ENCODE measurements at places on chromosomes 6 and 20.

GRCh38 chr6:127496471-127496870 lies 22.7 kb downstream of the MTCL3 start:
- DNase-seq, result no peak

DNA sequence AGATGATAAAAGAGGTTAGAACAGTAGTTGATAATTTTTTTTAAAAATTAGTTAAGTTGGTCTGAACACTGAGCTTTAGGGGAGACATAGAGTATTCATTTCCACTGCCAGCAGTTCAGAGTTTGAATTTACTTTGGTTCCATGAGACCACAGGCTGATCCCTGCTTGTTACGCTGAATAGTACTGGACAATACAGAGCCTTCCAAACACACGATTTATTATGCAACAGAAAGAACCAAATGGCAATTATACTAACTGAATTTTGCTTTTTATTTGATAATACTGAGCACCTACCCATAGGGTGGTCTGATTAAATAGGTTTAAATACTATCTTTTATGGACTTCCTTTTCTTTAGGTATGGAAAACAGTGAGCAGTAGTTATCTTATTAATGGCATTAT lies 111.4 kb downstream of the POPDC3 start:
- no peak for DNase-seq

DNA sequence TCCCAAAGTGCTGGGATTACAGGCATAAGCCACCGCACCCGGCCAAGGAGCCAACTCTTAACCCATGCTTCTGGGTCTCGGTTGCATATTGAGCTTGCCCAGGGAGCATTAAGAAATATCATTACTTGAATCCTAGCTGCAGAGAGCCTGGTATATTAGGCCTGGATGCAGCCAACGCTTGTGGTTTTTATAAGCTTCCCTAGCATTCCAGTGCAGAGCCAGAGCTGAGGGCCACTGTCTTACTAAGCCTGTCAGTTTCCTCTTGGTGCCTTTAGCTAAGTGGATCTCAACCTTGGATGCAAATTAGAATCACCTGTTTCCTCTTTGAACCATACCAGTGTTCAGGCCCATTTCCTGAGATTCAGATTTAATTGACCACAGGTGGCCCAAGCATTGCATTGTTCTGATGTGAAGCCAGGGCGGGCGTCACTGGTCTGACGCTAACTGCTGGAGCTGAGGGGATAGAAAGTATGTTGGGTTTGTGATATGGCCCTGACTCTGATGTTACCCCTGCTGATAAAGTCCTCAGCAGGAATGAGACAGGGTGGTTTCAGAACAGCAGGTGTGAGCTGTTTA lies 76.3 kb downstream of the BTBD3 start:
- DNase-seq, result peak; percentile 24

DNA sequence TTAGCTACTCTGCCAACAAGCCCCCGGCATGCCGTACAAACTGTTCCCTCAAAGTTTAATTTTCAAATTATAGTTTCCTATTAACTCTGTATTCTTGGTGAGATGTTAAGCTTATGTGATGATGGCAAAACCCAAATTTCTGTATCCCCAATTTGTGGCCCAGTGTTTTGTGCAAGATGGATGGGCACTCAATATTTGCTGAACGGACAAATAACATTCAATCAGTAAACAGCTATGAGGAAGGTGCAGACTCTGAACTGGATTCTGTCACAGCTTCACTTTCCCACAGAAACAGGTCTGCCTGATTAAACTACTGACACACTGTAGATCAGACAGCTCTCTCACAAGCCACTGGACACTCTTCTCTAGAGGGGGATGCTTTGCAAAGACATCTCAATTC lies 54.1 kb downstream of the NUDT3 start:
- no peak for DNase-seq

DNA sequence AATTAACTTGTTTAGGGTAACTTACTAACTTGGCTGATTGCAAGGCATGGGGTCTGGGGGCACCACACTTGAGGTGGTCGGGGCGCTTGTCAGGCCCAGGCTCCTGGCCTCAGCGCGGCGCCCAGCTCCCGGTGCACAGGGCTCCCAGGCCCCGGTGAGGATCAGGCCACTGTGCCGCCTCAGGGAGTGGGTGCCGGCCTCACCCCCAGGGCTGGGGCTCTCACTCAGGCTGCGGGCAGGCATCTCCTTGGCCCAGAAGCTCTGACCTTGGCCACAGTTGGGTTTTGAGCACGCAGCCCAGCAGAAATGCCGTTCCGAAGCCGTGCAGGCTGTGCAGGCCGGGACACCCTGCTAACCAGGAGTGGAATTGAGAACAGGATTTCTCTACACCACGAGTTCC lies 37.8 kb upstream of the BHLHE23 start:
- no peak for DNase-seq

DNA sequence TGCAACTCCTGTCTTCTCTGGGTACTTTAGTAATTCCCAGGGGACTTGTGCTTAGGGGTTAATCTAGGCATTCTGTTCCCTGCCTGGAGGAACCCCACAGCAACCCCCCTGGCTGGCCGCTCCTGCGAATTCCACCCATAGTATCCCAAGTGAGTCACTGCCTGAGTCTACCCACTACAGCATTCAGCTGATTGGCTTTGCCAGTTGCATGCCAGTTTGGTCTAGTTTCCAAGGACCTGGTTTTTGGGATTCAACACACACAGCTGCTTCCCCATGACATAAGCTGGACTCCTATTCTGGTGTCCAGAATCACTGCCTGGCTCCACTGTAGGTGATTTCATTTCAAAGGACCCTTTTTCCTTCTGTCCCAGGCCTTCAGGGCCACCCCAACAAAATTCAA lies 40.3 kb downstream of the PLCG1 start:
- peak; percentile 91 for DNase-seq

DNA sequence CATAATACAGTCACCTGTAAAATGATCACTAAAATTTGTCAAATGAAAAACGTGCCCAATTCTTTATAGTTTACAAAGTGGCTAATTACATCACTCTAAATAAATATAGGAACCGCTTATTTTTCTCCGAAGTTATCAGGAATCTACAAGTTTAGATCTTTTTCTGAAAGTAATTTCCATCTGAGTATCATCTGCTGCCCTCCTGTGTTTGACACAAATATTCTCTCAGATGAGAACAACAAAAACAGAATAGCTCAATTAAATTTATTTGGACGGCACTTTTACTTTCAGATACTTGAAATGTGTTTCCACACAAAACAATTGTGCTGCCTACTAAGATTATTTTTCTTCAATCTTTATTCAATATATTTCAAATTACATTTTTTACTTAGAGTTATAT lies 5.0 kb downstream of the SF3B5 start:
- no peak for DNase-seq

DNA sequence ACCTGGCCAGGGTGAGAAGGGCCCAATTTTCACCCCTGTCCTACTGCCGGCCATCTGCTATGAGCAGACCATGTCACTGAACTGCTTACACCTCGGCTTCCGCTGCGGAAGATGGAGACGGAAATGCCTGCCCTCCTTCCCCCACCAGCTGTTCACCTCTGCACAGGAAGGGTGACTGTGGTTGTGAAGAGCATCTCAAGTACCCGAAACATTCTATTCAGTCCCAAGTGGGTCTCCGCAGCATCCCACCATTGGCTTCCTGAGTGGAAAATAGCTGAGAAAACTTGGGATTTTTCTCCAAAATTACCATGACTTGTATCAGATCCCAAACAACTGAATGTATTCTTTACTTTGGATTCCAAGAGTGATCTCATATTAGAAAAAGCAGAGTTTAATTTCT lies 16.1 kb downstream of the DOK5 start:
- DNase-seq, result no peak

DNA sequence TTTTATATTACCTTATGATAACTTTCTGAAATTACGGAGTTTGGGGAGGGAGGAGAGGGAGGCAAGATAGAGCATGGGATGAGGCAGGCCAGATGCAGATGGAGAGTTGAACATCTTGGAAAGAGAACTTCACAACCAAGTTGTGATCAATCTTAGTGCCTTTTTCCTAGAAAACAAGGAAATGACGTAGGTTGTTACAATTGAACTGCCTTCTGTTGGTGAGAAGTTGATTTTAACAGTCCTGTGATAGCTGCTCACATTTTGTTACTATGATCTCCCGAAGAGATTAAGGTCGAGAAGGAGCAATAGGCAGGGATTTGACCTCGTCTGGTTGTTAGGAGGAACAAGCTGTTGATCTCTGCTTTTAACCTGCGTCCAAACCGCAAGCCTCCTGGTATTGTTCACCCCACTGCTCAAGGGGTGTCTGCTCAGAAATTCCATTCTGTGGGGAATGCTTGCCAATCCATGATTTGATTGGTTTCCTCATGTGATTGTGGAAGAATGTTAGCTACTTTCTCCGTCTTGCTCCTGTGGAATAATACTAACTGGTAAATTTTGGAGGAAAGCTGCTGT lies 35.1 kb downstream of the TIAM2 start:
- no peak for DNase-seq

GRCh38 chr6:67431076-67431475 lies 1204.0 kb upstream of the ADGRB3 start:
- DNase-seq, result no peak

GRCh38 chr6:26743157-26743821 lies 83.7 kb upstream of the ZNF322 start:
- DNase-seq, result peak; percentile 98

DNA sequence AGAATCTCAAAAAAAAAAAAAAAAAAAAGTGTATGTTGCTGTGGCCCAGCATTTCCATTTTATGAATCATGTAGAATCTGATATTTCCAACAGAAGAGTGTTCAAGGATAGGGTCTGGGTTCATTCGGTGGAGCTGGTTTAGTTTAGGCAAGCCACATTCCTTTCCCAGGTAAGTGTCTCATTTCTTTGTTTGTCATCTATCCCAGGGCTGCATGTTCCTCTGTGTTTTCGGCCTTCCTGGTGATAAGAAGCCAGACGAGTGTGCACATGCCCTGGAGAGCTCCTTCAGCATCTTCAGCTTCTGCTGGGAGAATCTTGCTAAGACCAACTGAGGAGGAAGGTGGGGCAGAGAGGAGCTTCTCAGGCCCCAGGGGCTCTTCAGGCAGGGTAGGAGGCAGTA lies 38.2 kb downstream of the NFYA start:
- no peak for DNase-seq

- no peak for DNase-seq
Observed at GRCh38 chr6:134331256-134331655, 13.3 kb upstream of the SGK1 start.

- no peak for DNase-seq
Observed at GRCh38 chr6:152063170-152063921, 255.9 kb downstream of the ESR1 start.

GRCh38 chr6:95815389-95816056 lies 200.3 kb upstream of the FUT9 start:
- DNase-seq, result no peak
